Tibial artery (tissue), 4 donors: ENCODE measurements at places on chromosomes 16 and 17.

- no peaks in the 10 kb centered on the region for H3K36me3 ChIP-seq
- DNase-seq, result no peak
- no peak overlapping the region for H3K27ac ChIP-seq
- no peaks in the 10 kb centered on the region for H3K27me3 ChIP-seq
- H3K4me1 ChIP-seq, result peaks cover 4% of the 10 kb centered on the region
Observed at GRCh38 chr17:29250666-29251065, 4.0 kb downstream of the CRYBA1 start.

DNA sequence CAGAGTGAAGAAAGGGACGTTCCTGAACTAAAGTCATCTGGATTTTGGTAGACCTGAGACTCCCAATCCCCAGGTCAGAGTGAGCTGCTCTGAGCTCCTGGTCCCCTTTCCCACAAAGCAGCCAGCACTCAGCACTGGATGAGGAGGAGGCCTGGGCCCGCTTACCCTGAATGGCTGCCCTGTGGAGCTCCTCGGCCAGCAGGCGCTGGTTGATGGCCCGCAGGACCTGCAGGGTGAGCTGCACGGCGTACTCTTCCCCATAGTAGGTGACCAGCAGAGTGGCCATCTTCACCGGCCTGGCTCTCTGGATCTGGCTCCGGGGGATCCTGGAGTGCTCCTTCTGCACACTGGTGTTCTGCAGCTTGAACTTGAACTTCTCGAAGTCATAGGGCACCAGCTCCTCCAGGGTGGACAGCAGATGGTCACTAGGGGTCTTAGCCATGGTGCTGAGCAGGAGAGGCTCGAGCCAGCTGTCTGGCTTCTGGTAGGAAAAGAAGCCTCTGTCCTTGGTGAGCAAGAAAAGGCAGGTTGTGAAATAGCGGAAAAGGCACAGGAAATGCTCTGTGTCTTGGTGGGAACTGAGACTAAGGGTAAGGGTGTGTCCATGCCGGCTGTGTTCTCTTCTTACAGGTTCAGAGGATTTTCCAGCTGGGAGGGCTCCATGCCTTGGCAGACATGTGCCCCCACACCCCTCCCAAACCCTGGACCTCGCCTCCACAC, at the start of gene MEFV:
TSS of gene MEFV (minus strand) at position 488 of the 720 bp plus-strand sequence. CDS start at position 442, 46 bp downstream.
- no peaks in the 10 kb centered on the region for H3K4me1 ChIP-seq
- H3K27ac ChIP-seq, result no peak within 1 kb of the TSS
- peaks cover 21% of the 10 kb centered on the region for H3K27me3 ChIP-seq
- H3K4me3 ChIP-seq, result peak within 1 kb of the TSS; percentile 14
- no peaks in the 10 kb centered on the region for H3K36me3 ChIP-seq
- peak; percentile 51 for DNase-seq

DNA sequence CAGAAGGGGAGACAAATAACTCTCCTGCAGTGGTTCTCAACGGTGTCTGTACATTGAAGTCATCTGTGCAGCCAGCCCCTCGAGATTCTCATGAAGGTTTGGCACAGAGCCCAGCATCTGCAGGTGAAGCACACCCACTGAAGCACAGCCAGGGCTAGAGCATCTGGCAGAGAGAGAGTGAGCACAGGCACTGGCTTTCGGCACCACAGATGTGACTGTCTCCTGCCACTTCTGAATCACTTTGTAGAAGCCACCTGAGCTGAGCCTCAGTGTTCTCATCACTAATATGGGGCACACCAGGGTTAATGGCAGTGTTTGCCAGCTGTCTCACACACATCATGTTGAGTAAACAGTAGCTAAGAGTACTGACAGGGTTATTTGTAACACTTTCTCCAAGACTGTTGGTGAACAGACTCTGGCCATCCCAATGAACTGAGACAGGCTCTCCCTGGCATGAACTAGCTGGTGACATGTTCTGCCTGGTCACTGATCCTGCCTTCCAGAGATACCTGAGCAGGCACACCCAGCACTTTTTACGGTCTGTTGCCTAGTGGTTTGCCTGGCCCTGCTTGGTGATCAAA, 10.9 kb downstream of the HSPB9 start:
- H3K36me3 ChIP-seq, result peaks cover 26% of the 10 kb centered on the region
- DNase-seq, result no peak
- H3K27ac ChIP-seq, result no peak overlapping the region
- H3K27me3 ChIP-seq, result no peaks in the 10 kb centered on the region

GRCh38 chr17:75828741-75829140, 15.5 kb downstream of the UNC13D start:
- no peak overlapping the region for H3K4me3 ChIP-seq
- H3K27ac ChIP-seq, result no peak overlapping the region
- peaks cover 47% of the 10 kb centered on the region for H3K36me3 ChIP-seq
- DNase-seq, result no peak
- no peaks in the 10 kb centered on the region for H3K27me3 ChIP-seq

DNA sequence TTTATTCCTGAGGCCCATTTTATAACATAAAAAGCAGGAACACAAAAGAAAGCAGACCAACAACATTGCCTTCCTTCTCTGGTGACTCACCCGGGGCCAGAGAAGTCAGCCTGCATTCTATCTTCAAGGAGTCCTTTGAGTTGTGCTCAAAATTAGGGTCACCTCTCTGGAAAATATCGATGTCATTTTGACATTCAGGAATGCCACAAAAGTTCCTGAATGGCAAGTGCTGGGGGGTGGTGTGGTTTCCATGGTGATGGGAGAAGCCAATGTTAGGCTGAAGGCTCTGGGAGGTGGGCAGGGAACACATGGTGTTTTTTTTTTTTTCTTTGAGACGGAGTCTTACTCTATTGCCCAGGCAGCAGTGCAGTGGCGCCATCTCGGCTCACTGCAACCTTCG, 159.6 kb downstream of the HAPSTR1 start:
- no peaks in the 10 kb centered on the region for H3K36me3 ChIP-seq
- H3K4me1 ChIP-seq, result no peaks in the 10 kb centered on the region
- no peak overlapping the region for H3K4me3 ChIP-seq
- no peak overlapping the region for H3K27ac ChIP-seq

DNA sequence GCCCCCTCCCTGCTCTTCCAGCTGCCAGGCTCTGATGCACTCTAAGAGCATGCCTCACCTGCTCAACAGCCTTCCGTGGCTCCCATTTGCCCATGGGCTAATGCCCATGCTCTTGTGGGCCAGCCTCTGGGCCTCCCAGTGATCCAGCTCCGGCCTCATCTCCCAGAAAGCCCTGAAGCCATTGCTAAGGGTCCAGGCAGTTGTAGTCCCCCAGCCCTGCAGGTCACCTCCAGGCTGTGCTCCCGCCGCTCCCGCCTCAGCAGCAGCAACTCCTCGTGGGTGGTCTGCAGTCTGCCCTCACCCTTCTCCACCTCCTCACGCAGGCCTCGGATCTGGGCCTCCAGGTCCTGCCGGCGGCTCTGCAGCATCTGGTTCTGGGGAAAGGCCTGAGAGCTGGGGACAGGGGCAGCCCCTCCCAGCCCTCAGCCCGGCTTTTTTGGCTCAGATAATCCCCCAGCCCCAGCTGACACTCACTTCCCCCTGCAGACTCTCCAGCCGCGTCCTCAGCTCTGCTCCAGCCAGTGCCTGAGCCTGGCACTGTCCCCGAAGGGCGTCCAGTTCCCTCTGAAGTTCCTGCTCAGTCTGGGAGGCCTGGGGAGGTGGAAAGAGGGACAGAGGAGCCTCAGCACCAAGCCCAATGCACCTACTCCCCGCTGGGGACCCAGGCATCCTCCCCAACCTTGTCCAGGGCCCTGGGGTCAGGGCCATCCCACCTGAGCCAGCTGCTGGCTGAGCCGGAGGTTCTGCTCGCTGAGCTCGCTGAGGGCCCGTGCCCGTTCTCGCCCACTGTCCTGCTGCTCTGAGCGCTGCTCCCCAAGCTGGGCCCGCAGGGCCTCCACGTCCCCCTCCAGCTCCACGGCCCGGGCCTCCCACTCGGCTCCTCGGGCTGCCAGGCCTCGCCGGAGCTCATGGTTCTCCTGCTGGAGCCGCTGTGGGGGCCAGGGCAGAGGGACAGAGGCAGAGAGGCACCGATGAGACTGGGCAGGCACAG, 6.2 kb downstream of the BICDL2 start:
- peaks cover 25% of the 10 kb centered on the region for H3K4me1 ChIP-seq
- peaks cover 19% of the 10 kb centered on the region for H3K36me3 ChIP-seq
- H3K4me3 ChIP-seq, result no peak overlapping the region
- H3K27ac ChIP-seq, result no peak overlapping the region
- no peak for DNase-seq
- no peaks in the 10 kb centered on the region for H3K27me3 ChIP-seq
